ENCODE measurements at places on chromosomes 1 and 21.
A peak's percentile ranks its signal among the peaks of the same experiment; 100 is the strongest.

DNA sequence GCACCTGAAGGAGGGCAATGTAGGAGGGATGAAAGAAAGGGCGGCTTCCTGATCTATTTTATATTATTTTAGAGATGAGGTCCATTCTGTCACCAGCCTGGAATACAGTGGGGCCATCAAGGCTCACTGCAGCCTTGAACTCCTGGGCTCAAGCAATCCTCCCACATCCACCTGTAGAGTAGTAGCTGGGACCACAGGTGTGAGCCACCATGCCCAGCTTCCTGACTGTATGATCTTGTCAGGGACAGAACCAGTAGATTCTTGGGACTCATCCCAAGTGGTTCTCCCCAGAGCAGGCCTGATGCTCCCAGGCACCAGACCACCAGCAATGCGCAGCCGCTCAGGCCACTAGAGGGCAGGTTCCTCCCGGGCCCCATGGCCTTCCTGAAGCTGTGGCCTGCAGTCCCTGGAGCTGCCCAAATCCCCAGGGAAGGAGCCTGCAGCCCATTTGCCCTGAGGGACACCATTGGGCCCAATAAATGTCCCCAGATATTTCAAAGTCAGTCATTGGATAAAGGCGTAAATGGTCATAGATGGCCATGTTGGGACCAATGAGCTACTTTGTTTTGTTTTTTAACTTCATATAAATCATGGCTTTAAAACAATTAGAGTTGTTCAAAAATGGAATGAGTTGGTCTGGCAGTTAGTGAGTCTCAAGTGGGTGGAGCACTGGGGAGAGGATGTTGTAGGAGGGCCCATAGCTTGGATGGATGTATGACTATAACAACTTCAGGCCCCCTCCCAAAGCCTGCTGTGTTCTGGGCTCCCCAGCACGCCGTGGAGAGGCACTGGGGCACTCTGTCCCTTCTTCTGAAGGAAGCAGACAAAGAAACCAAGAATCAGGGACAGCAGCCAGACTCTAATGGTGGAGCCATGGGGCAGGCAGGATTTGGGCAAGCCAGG lies 44.7 kb upstream of the GOLT1A start:
- DNase-seq = peak; percentile 19

DNA sequence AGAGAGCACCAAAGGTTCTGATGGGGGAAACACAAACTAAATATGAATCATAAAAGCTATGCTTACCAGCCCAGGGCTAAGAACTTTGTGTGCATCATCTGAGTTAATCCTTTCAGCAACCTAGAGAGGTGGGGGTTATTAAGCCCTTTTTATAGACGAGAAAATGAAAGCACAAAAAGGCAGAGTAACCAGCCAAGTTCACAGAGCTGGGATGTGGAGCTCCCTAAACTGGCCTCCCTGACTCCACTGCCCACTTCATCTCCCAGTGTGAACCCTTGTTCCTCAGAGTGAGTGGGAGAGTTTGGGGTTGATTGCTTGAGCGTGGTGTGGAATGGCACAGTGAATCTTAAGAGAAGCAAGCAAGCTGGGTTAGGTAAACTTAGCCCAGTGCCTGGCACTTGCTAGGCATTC lies 10.8 kb upstream of the BCAR3 start:
- DNase-seq = no peak

DNA sequence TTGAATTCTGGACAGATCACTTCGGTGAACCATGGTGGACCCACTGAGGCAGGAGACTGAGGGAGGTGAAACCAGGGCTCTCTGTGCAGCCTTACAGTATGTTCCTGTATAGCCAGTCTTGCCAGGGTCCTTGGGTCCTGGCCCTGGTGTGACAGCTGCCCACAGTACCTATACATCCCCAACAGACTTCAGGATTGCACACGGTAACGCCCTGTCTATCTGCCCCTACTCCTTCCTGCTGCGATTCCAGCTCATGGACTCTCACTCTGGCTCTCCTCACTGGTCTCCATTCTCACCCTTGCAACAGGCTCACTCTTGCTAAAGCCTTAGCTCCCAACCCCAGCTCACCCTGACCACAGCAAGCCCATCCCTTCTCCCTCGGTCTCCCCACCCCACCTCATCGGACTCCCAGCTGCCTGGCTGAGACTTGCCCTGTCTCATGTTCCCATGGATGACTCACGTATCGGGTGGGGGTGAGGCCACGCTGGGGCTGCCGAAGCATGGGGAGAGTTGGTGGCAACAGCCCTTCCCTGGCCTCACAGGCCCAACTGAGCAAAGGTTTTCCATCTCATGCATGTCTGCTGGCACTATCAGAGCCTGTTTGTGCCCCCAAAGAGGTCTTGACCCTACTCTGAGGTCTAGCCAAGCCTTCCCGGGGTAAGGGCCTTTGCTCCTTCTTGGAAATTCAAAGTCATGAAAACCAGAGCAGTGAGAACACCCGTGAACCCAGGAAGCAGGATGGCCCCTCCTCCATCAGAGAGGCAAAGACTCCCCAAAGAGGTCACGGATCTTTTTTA lies 7.1 kb downstream of the PHLDA3 start:
- DNase-seq = no peak

DNA sequence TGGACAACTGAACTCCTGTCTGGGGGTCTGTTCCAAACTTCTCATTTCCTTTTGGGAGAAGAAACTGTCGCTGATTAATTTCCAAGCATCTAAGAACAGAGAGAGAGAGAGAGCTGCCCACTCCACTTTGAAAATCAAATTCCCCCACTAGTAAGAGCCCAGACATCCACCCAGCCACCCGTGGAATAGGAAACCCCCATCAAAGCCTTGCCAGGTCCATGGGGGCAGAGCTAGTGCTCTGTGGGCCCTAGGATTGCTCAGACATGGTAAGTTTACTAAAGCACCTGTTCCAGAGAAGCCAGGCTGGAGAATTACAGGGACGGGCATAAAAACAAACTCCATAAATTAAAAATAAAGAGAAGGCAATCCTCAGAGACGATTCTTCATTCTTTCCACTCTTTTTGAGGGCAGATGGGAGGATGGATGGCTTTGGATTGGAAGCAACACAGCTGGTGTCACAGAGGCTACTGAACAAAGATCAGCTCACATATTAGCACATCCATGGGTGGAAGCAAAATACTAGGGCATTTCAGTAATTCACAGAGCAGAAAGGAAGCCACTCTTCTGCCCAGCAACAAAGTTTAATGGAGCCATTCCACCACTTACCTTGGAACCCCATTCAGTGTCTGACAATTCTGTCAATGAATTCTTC lies 103.9 kb downstream of the COLGALT2 start:
- DNase-seq = no peak

DNA sequence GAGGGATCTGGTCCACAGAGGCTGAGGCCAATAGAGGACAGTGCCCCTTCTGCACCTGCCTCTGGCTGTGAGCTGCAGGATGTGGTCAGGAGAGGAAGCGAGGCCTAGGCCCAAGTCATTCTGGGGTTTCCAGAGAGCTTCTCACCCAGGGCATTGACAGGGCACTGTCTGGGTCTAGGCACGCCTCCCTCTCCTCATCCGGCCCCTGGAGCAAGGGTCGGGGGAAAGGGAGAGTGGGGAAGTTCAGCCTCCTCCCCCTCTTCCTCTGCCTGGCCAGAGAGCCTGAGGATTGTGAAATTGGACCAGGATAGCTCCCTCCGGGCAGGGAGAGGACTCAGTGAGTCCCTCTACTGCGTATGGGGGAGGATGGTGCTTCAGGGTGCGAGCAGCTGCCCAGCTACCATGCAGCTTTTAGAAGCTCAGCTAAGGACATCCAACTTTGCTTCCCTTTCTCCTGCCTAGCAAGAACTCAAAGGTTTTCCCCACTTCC lies 6.3 kb upstream of the INAVA start:
- peak; percentile 77 for DNase-seq

- DNase-seq = no peak
These were observed 15.3 kb upstream of the ADARB1 start for GRCh38 chr21:45059121-45059520.

- no peak for DNase-seq
These were observed 335.0 kb downstream of the MATN1 start for GRCh38 chr1:30388386-30388785.

GRCh38 chr21:22871692-22872091 lies 1873.5 kb downstream of the NCAM2 start:
- DNase-seq = no peak

DNA sequence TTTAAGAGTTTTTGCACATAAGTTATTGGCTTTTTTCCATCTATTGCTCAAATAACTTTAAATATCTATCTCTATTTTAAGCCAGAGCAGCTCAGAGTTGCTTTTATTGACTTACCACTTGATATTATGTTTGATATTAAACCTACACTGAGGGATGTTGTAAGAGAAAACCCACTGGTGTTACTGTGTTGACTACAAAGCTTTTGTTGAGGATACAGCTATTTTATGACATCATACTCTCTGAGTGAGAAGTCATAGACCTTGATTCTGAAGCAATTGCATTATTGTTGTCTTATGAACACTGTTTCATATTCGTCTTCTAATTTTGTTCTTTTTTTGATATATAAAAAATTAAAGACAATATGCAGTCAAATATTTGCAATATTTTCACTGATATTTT lies 560.4 kb downstream of the PTBP2 start:
- no peak for DNase-seq

- DNase-seq = no peak
These were observed 1.2 kb upstream of the LAD1 start for GRCh38 chr1:201400212-201400851.

DNA sequence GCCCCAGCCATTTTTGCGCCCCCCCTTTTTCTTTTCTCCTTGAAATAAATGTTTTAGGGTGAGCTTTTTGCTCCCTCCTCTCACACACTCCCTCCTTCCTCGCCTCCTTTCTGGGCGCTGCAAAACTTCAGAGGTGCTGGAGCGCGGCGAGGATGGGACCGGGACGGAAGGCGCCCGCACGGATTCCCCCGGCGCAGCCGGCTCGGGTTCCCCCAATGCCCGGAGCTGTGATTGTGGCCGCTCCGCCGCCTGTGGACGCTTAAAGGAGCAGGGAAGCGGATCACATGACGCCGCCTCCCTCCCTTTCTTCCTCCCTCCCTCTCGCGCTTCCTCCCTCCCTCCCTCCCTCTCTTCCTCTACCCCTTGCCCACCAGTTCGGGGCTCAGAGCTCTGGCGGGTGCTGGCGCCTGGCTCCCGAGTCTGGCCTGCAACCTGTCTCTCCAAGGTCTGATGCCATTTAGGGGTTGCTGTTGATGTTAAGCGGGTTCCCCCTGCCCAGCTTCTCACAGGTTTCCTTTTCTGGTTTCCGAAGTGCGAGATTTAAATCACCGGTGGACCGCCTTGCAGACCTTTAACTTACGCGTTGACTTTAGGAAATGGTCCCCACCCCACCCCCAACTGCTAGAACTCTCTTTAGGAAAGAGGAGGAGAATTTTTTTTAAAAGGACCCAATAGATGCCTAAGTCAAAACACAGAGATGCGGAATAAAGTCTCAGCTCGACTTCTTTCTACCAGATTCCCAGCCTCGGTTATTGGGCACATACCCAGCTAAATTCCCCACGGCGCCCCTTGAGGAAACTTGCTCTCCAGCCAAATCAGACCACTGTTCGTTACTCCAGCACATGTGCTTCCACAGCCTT lies at the start of gene WLS:
Gene WLS, minus strand, starts transcription at position 235 of the 860 bp plus-strand sequence. Its CDS starts 224 bp downstream, at position 11.
- DNase-seq = no peak

DNA sequence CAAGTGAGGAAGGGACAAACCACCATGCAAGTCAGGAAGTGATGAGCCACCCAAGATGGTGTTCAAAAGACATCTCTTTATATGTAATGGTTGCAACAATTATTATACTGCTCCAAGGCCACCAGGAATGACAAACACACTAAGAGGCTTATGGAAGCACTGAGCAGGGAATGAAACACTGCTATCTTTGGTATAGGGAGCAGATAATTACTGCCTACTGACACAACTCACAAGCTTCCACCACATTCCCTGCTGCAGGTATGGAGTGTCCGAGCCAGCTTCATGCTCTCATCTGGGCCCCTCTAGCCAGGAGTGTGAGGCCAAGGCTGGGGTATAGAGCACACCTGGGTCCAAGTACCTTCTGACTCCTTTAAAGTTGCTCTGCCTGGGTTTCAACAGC lies 371.4 kb downstream of the HHAT start:
- no peak for DNase-seq

DNA sequence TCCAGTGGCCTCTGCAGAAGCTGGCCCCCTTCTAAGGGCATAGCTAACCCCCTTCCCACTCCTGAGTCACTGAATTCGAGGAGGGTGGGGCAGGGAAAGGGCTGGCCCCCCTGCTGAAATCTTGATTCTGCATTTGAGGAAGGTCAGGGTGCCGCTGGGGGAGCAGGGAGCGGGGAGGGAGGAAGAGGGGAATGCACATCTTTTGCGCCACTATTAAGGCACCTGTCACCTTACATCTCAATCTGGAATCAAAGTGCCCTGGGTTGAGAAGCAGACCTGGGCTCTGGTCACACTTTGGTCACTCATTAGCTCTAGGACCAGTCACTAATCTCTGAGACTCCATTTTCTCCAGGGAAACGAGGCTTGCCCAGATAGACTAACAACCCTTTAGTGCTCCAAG lies 62.0 kb downstream of the TOR1AIP2 start:
- no peak for DNase-seq

GRCh38 chr1:220226752-220227151 lies 45.5 kb downstream of the RAB3GAP2 start:
- no peak for DNase-seq

DNA sequence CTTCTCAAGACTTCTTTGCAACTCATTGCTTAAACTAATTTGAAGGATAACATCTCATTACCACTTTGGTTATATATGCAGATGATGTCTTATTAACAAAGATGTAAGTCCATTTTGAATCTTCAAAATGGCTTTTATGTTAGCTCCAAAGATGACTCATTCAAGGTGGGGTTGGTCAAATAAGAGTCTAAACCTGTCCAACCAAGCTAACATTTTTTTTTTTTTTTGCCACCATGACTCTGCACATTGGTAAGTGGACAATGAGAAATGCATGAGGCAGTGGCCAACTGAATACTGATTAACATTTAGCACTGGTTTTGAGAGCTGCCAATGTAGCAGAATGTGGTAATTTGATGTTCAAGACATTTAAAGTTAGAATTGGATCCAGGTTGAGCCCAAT lies 278 bp upstream of the KRTAP27-1 start:
- no peak for DNase-seq

DNA sequence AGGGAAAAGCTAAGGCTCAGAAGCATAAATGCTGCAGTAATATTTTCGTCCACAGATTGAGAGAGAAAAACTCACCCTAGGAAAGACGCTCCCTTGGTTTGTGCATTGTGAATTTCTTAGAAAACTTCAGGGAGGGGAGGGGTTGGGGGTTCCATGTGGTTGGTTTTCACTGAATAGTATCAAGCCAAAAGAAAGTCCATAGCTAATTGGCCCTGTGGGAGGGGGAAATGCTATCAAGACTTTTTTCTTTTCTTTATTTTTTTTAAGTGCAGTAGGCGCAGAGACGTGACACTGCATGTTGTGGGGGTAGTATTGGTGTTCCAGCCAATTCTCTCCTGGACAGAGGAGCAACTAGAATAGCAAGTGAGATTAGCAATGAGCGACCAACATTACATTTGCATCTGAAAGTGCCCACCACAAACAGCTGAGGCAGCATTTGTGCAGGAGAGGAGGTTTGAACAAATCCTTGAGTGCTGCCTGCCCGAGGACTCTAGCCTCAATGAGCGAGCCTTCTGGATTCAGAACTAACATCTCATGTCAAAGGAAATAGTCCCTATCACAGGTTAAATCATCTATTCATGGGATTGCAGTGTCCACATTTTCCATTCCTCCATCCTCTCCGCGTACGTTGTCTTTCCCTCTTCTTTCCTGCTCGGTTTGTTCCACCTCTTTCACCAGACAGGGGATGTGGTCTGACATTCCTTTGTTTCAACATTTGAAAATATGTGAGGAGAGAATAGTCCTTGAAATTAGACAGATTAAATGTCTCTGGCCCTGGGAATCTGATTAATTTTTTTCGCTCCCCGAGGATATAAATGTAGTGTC lies 118.0 kb upstream of the MARK1 start:
- DNase-seq = no peak
